IMR-90 (cell line): ENCODE measurements at places on chromosomes 5 and 9. TPM values are rescaled to one million over a fixed set of nuclear protein-coding genes. Genes with fewer than 3 reads are reported as not detected.

GRCh38 chr5:157519579-157520253 lies 55.9 kb downstream of the ADAM19 start:
- H3K4me3 ChIP-seq: no peak overlapping the region
- H3K36me3 ChIP-seq: peaks cover 9% of the 10 kb centered on the region
- H3K27ac ChIP-seq: no peak overlapping the region
- no peak for DNase-seq

DNA sequence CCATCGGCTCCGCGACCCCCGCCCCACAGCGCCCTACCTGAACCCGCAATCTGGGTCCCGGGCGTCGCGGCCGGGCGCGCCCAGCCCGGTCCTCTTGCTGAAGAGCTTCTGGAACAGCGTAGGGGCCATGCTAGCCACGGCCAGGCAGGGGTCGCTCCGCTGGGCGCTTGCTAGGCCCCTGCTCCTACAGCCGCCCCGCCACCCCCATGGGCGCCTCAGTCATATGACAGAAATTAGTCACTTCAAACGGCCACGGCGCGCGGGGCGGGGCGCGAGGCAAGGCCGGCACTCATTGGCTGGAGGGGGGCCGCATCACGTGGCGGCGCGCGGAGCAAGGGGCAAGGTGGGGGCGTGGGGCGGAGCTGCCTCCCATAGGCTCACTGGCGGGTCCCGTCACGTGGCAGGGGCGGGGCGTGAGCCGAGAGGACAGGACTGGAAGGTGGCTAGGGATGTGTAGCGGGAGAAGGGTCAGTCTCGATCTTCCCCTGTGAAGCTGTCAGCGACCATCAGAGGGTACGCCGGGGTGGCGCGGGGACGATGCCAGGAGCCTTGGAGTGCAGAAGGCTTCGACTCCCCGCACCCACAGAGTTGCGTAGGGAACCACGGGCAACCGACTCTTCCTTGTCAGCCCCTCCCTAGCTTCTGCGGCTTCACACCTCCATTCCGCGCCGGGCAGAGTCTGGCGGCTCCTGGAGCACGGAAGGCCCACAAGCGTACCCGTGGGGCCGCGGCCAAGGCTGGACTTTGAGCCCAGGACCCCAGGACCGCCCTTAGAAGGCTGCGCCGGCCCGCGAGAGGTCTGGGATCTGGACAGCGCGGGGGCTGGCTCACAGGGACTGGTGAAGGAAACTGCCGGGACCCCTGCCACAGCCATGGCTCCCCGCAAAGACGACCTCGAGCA lies at the start of gene FNIP1:
FNIP1 (minus strand) TSS at position 225 of the 901 bp plus-strand sequence; CDS start at position 129, 96 bp downstream.
- peaks cover 2% of the 10 kb centered on the region; the same call in 1 of the 2 replicates for H3K36me3 ChIP-seq
- peak within 1 kb of the TSS; percentile 89 for H3K27ac ChIP-seq
- peak within 1 kb of the TSS; percentile 88 for H3K4me3 ChIP-seq
- no peaks in the 10 kb centered on the region for H3K27me3 ChIP-seq
- H3K4me1 ChIP-seq: peaks cover 2% of the 10 kb centered on the region
- peak; percentile 93 for DNase-seq

- no peak overlapping the region for H3K4me3 ChIP-seq
- no peaks in the 10 kb centered on the region for H3K27me3 ChIP-seq
- H3K36me3 ChIP-seq: no peaks in the 10 kb centered on the region
- peak; percentile 98 for DNase-seq
Observed at GRCh38 chr5:140322751-140323731, 20.1 kb upstream of the PFDN1 start.

DNA sequence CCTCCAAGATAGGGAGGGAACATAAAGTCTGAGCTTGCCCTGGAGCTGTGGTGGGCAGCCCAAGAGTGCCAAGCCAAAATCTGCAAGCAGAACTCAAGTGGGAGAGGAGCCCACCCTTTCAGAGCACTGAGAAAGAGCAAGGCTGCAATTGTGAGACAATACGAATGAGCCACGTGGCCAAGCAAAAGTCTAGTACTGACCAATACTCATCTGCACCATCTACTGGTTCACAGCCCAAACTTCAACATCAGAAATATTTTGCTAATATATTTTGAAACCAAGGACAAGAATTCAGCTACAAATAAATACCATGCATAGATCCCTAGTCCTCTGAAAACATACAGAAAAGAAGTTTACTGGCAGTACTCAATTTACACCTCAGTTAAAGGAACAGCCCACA lies 696.2 kb upstream of the COX7C start:
- no peak overlapping the region for H3K4me3 ChIP-seq
- no peaks in the 10 kb centered on the region for H3K27me3 ChIP-seq
- H3K27ac ChIP-seq: no peak overlapping the region
- no peak for DNase-seq
- no peaks in the 10 kb centered on the region for H3K36me3 ChIP-seq
- no peaks in the 10 kb centered on the region for H3K4me1 ChIP-seq

- H3K4me1 ChIP-seq: no peaks in the 10 kb centered on the region
- peak; percentile 29 for DNase-seq
- no peaks in the 10 kb centered on the region for H3K36me3 ChIP-seq
Observed at GRCh38 chr5:79771387-79771786, 81.8 kb downstream of the CMYA5 start.

Gene ELOVL7
- total RNA-seq: 0.18 TPM in 1 of 2 replicates, not detected in the other

Gene PTGR1
- total RNA-seq: 45.9 and 80.8 TPM in 2 replicates
